Stimulated activated CD4-positive, alpha-beta T cell treated with anti-CD3 and anti-CD28 coated beads, Interleukin-1b, Interleukin-23, amount 100 ng/mL, for 1 hour (primary cell): ENCODE measurements at places on chromosomes 7 and 10.

GRCh38 chr10:72764151-72764550 lies 72.2 kb downstream of the MCU start:
- DNase-seq: no peak

DNA sequence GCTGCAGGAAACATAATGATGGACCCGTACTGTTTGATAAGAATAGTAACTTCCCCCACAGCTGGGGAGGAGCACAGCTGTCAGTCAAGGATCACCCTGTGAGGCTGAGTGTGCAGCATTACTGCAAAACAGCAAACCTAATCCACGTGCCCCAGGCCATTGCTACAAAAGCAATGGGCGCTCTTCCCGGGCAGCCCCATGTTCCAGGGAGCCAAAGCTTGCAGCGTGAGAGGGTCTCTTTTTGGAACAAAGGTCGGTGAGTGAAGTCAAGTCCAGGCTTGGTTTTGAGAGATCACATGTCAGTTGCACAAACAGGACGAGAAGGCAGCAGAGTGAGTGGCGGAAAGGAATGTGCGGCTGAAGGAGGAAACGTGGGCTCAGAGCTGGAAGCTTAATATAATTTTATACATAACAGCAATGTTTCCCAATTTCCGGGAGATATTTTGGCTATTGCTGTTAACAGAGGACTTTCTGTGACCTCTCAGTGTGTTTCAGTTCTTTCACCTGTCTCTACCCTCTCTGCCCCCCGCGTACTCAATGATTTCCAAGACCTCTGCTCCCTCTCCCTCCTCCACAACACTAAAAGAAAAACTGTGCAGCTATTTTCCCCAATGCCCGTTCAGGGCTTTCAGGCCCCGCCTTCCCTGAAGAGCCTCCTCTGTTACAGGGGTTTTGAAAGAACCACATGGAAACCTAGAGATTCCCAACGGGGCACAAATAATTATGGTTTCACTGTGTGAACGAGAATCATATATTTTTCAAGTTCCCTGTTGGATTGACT lies 128.9 kb downstream of the MTPAP start:
- no peak for DNase-seq

DNA sequence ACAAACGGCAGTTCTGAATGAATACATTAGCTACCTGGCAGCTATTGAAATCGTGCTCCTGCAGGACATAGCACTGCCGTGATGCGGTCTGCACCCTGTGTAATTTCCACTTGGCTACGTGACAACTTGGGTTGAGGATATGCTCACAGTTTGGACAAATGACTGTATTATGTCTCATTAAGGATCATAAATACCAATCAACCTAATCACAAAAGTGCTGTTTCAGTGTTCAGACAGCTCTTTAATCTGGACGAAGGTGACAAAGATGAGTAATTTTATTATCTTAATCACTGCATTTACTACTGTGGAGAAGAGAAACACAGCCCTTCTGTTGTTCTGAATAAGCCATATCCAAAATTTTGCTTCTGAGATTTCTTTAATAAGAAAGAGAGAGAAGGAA lies 210.8 kb upstream of the PFKP start:
- DNase-seq: no peak

DNA sequence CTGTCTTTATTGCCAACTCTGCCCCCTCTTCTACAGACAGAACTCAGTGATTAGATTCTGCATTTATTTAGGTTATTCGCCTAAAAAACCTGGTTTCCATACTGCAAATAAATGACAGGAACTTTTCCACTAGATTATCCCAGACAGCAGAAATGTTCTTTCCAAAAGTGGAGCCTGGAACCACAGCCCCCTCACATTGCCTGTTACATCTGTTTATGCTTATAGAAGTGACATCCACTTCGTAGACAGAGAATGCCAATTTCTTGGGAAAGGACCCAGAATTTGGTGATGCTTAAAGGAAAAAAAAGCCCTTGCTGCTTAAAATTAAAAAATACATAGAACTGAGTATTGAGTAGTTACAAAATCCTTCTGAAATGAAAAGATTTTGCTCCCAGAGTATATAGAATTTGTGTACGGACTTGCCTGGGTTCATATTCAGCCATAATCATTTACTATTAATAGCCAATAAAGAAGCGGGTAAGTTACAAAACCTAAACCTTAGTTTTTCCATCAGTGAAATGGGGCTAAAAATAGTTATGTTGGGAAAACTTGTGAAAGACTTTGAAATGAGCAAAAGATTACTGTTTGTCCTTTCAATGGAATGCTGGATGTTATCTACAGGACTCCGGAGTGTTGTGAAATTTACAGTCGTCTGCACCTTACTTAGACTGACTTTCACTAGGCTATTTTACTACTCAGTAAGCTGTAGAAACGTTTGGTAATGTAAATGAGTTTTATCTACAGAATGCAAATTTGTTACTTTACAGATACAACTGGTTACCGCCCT lies 1.1 kb upstream of the PPP1R9A start:
- DNase-seq: no peak

DNA sequence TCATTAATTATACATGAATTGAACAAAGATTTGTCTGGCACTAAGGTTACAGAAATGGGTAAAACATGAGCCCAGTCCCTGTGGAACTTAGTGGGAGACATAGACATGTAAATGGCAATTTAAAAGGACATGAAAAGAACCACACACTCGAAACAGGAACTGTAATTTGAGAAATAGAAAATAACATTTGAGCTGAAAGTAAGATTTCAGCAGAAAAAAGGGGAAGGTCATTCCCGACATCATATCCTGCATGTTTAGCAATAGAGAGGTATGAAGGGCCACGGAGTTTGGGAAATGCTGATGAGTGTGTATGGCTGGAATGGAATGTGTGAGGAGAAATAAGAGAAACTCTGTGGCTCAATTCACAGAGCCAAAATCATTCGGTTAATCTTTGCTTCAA lies 175.4 kb upstream of the AHR start:
- DNase-seq: no peak

- DNase-seq: no peak
Measured at GRCh38 chr10:113965683-113966082, 78.0 kb upstream of the ADRB1 start.

- DNase-seq: no peak
Measured at GRCh38 chr10:102291221-102291905, 46.0 kb downstream of the GBF1 start.
